Tibial artery (tissue), 4 donors: ENCODE measurements at places on chromosomes 11 and 22.

GRCh38 chr11:103927535-103927934 lies 108.9 kb upstream of the DDI1 start:
- DNase-seq: no peak

DNA sequence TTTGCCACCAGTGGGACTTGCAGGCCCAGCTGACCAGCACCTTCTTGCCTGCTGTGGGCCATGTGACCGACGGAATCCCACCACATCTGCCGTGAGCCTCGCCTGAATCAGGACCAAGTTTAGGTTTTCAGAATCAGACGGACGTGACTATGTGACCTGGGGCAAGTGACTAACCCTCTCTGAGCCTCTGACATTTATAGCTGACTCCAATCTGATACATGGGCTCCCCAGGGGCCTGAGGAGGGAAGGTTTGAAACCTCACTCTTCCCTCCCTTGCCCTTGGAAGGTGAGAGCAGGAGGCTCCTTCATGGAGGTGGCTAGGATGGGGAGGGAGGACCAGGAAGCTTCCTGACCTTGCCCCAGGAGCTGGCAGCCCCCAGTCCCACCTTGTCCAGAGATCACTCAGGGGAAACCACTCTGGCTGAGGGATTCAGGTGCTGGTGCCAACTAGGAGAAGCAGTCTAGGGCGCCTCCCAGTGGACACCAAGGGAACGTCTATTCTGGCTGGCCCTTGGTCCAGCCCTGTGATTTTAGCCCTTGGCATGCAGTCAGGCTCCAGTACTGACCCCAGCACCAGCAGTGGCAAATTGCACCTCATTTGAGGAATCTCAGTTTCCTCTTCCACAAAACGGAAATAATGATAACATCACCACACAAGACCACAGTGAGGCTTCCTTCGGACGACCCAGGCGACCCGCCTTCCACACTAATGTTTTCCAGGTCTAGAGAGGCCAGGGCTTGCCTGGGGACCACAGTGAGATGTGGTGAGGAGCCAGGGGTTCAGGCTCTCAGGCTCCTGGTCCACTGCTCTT lies 47.2 kb upstream of the SYT7 start:
- no peak for DNase-seq

GRCh38 chr11:74325649-74326645 lies 14.5 kb upstream of the P4HA3 start:
- peak; percentile 98 for DNase-seq

GRCh38 chr22:35971456-35972119 lies 57.0 kb downstream of the RBFOX2 start:
- DNase-seq: no peak

DNA sequence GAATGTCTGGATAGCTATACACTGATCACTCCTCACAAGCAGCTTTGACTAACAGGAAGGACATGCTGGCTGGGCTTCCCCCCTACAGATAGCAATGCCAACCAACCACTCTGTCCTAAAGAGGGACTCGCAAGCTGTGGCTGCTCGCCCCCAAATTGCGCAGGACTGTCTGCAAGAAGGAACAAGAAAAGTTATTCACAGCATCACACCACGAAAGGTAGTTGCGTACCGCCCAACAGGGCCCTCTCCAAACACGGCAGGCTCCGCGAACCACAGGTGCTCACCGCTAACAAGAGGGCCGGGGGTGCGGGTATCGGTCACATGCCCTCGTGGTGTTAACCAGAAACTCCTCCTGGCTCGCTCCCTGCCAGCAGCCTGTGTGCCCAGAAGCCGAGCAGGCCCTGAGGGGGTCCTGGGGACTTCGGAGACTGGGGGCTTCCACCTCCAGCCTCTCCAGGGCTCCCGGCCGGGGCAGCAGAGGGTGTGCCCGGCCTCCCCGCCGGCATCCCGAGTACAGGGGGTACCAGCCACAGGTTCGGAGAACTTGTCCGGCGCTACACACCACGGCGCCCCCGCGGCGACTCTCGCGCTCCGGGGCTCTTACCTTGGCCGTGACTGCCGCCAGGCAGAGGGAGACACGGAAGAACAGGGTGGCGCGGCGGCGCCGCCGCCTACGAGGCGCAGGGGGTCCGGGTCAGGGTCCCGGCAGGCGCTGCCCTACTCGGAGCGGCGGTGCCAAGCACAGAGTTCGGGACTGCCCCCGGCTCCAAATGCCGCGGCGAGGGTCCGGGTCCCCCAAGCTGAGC lies 682 bp downstream of the LARGE1 start:
- peak; percentile 22 for DNase-seq

GRCh38 chr11:65555693-65556231 lies 2.4 kb downstream of the LTBP3 start:
- DNase-seq: peak; percentile 71

DNA sequence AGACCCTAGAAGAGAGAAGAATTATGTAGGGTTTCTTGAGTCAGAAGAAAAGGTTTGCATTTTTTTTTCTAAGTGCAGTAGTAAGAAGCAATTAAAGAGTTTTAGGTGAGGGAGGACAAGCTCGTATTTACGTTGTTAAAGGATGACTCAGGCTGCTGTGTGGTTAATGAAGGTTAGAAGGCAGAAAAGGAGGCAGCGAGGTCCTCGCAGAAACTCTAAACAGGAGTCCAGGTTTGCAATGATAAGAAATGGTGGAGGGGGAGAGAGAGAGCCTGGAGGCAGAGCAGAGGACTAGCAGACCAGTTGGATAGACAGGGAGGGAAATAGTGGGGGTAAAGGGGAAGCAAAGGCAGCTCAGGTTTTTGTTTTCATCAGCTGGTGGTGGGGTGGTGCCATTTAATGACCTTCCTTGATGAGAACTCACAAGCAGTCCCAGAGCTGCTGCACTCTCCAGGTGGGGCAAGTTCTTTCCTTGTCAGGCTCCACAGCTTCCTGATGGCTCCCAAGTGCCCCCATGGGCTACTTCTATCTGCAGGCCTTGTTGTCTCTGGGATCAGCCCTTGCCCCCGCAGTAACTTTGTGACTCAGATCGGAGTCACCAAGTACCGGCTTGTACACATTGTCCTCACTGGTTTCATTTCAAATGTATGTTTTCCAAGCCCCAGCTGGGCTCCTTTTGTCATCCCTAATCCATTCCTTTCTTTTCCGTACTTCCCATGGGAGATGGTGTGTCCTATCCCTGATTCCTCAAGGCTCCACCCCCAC lies 8.3 kb upstream of the INSC start:
- no peak for DNase-seq

DNA sequence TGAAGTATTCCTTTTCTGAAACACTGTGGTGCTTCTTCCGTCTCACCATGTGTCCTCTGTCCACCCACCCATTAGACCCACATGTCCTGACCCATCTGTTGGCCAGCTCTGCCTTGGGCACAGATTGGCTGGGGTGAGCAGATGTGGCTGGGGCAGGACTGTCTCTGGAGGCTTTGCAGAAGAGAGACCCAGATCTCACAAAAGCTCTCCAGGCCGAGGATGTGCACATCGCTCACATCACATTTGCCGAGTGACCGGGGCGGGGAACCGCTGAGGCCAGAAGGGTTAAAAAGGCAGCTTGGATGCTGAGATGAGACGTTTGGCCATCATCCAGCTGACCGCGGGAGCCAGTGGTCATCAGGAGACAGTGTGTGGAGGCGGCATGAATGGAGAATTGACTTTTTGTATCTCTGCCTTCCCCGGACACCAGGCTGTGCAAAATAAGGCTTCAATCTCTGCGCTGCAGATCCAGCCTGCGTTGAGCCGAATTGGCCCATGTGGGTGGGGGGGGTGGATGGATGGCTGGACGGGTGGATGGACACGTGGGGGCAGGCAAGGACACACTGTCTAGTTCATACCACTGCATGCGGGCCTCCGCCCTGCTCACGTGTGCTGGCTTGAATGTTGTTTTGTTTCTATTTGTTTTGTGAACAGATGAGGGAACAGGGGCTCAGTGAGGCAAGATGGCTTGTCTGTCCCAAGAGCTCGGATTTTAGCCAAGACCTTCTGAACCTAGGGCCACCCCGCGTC lies 6.1 kb downstream of the IFITM10 start:
- peak; percentile 81 for DNase-seq
